ENCODE measurements at places on chromosomes 11 and 22.

- DNase-seq, result no peak
Observed at GRCh38 chr11:12269104-12269441, 108.3 kb upstream of the PARVA start.

- no peak for DNase-seq
Observed at GRCh38 chr11:75577207-75577606, 15.2 kb downstream of the SERPINH1 start.

GRCh38 chr11:117315285-117316196 lies 515 bp downstream of the BACE1 start:
- no peak for DNase-seq

- no peak for DNase-seq
Observed at GRCh38 chr11:36360318-36360717, 64.2 kb downstream of the PRR5L start.

GRCh38 chr11:4626207-4627099 lies 10.8 kb upstream of the OR51D1 start:
- DNase-seq, result no peak

DNA sequence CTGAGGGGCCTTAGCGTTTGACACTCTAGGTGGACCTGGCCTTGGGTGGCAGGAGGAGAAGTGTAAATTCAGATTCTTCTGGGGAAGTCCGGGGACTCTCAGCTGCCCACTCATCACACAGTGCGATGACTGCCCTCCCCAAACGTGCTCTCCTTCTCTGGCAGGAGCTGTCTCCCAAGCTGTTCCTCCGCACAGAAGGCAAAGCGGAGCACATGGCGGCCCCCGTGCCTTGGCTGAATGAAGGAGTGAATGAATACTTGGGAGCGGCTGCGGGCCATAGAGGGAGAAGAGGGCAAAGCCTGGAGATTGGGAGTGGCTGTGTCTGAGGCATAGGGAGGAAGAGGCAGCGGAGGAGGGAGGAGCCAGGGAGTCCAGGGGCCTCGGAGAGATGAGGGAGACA lies 6.9 kb upstream of the NAA40 start:
- no peak for DNase-seq

- no peak for DNase-seq
Observed at GRCh38 chr11:71930556-71931244, 1.9 kb downstream of the RNF121 start.

GRCh38 chr11:69539416-69540117 lies 58.1 kb downstream of the LINC01488 start:
- DNase-seq, result no peak

- DNase-seq, result no peak
Observed at GRCh38 chr22:39574779-39575551, 4.4 kb downstream of the CACNA1I start.

DNA sequence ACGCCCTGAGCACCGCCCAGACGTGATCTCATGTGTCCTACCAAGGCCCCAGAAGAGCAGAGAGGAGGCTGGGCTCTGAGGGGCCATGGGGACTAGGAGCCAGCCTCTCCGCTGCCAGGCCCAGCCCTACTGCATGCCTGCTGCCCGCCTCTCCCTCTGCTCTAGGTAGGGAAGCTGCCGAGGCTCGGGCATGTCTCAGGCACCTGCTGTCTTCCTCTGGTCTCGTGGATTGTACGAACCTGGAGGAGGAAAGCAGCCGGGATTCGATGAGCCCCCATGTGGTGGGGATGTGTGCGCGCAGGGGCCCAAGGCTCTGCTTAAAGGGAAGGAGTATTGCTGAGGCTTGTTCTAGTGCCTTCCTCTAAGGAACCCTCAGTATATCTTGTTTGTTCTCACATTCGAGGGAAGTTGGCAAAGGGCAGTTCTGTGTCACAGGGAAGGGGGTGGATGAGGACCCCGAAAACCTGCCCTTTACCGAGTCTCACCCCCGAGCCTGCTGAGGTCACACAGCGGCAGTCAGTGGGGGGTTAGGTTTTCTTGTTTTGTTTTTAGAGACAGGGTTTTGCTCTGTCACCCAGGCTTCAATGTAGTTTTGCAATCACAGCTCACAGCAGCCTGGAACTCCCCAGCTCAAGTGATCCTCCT lies 21.2 kb downstream of the DAGLA start:
- no peak for DNase-seq

- no peak for DNase-seq
Observed at GRCh38 chr11:35324981-35325380, 94.4 kb downstream of the SLC1A2 start.
